Thoracic aorta endothelial cell (primary cell): ENCODE measurements at places on chromosomes 5 and 9. TPM values are rescaled to one million over a fixed set of nuclear protein-coding genes. Genes with fewer than 3 reads are reported as not detected.

Gene IFNA2
- total RNA-seq, result not detected in 2 replicates

Gene NIM1K
- not detected in 2 replicates for total RNA-seq

Gene LRRC19
- total RNA-seq, result not detected in 2 replicates

Gene CACFD1
- 3.0 and 4.9 TPM in 2 replicates for total RNA-seq

Gene ITK
- not detected in 2 replicates for total RNA-seq

Gene PCDHAC1
- under 0.01 TPM in 1 of 2 replicates, not detected in the other for total RNA-seq

Gene ARSI
- not detected in 2 replicates for total RNA-seq

Gene DOCK8
- total RNA-seq, result 0.80 and 1.3 TPM in 2 replicates

Gene DOCK2
- total RNA-seq, result under 0.01 and 0.07 TPM in 2 replicates

Gene RASGRF2
- total RNA-seq, result 14.4 and 28.9 TPM in 2 replicates

Gene SPINK7
- total RNA-seq, result not detected in 2 replicates

Gene ERBIN
- total RNA-seq, result 95.9 and 100 TPM in 2 replicates

Gene PCDHGA12
- 10.8 and 12.6 TPM in 2 replicates for total RNA-seq

Gene CCL27
- total RNA-seq, result not detected in 2 replicates

Gene CDKN2A
- 3.8 and 3.9 TPM in 2 replicates for total RNA-seq

Gene ZNF483
- 1.9 and 2.9 TPM in 2 replicates for total RNA-seq

Gene SH3TC2
- total RNA-seq, result 8.8 and 9.0 TPM in 2 replicates

Gene CCDC152
- 3.7 and 4.0 TPM in 2 replicates for total RNA-seq

Gene FRMD3
- total RNA-seq, result 24.6 and 29.2 TPM in 2 replicates

Gene RETREG1
- 0.27 and 0.65 TPM in 2 replicates for total RNA-seq
